NK-92 treated with Interleukin-12 subunit alpha and Interleukin-12 subunit beta, amount 100 ng/mL, for 24 hours (cell line): ENCODE measurements at places on chromosomes 6 and 20.

DNA sequence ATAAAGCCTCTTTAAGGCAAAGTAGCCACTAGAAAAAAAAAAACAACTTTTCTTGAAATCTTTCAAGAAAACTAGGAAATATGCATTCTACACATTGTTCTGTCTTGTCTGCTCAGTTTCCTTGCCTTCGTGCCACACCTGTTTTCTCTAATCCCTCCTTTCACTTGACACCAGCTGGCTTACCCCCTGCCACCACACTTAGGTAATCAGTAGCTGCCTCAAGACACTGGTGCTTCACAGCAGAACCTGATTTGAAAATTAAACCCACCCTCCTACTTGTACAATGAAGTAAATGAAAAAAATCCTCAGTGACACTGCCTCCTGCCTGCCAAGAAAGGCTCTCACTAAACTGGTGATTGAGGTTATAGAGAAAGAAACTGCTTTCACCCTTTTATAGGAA, 45.8 kb upstream of the SCML4 start:
- no peak for DNase-seq

- no peak for DNase-seq
These were observed 15.0 kb downstream of the ADNP start for GRCh38 chr20:50916257-50916656.

- no peak for DNase-seq
These were observed 235.1 kb downstream of the ZFAND3 start for GRCh38 chr6:38054527-38055202.

GRCh38 chr6:134400941-134401340, 83.0 kb upstream of the SGK1 start:
- no peak for DNase-seq

DNA sequence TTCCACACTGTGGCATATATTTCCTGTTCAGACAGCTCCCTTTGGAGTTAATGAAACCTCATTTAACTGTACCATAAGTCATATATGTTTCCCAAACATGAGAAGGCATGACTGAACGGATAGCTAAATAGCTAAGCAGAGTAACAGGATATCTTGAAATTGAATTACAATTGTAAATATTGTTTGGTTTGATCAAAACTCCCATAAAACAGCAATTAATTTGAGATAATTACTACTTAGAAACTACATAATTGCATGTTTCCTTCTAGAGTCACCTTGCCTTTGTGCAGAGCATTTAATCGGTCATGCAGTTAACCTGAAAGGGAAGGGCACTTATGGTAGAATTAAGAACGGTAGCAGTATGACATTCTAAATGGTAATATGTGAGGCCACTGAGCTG, 179.0 kb upstream of the MAP3K7 start:
- DNase-seq = no peak

- no peak for DNase-seq
These were observed 84.5 kb downstream of the PSMG4 start for GRCh38 chr6:3343089-3343883.

- peak; percentile 5 for DNase-seq
These were observed 185.6 kb downstream of the TSHZ2 start for GRCh38 chr20:53157443-53158408.

DNA sequence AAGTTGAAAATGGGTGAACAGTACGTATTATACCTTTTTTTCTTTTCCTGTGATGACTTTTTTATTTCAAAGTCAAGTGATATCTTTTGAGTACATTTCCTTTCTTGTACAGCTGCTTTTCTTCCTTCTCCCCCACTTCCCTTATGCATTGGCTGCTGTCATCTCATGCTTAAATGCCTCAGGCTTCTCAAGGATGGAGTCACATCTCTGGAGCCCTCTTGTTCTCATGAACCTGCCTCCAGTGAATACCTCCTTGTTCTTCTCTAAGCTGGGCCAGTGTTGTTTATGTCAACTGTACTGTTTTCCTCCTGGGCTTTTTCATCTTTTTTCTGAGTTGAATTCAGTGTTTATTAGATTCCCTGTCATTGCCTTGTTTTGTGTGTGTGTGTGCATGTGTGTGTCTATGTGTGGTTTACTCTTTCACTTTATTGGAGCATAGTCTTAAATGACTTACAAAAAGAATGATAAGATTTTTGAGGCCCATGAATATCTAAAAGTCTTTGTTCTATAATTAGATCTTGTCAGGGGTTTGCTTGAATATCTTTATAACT, 23.6 kb downstream of the STXBP5 start:
- DNase-seq = no peak

DNA sequence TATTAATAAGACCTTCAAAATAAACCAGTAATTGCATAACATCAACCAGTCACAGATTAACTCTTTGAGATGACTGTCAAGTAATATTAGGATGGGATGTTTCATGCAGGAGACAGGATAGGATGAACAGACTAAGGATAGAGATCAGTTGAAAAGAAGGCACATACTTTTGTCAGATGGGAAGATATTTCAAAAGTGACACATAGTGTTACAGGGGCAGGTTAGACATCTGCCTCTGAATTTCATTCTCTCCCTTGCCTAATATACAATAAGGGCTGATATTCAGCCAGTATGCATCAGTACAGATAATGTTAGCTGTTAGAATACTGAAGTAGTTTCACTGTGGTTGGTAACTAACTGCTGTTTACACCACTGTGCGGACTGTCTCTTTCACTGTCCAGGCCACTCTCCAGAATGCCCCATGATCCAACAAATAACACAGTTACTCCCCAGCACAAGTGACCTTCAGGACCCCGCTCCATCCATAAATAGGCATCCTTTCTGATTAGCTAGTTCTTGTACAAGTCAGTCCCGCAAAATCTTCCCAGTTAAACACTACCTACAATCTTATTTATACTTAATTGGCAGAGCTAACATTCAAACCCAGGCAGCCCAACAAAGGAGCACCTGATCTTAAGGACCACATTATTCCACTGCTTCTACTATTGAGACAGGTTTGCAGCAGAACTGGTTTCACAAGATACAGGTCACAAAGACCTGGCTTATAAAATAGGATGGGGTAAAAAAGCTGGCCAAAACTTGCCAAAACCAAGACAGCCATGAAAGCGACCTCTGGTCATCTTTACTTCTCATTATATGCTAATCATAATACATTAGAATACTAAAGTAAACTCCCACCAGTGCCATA, 21.9 kb upstream of the PLN start:
- no peak for DNase-seq

DNA sequence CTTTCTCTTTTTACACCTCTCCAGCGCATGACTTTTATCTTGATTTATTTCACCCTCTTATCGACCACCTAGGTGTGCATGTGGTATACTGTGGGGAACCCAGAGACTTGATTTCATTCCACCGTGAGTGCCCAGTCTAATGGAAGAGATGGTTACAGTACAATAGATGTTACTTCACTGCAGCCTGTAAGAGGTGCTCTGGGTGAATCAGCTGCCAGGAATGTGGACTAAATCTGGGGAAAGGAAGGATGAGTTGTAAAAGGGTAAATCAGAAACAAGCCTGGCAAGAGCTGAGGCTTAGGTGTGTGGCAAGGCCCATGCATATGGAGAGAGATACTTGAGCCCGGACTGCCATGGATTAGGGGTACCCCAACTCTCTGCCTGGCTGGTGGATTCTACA, 7.4 kb downstream of the STK35 start:
- DNase-seq = no peak
